DND-41 (cell line): ENCODE measurements at places on chromosomes 1 and 21.
A peak's percentile ranks its signal among the peaks of the same experiment; 100 is the strongest.

DNA sequence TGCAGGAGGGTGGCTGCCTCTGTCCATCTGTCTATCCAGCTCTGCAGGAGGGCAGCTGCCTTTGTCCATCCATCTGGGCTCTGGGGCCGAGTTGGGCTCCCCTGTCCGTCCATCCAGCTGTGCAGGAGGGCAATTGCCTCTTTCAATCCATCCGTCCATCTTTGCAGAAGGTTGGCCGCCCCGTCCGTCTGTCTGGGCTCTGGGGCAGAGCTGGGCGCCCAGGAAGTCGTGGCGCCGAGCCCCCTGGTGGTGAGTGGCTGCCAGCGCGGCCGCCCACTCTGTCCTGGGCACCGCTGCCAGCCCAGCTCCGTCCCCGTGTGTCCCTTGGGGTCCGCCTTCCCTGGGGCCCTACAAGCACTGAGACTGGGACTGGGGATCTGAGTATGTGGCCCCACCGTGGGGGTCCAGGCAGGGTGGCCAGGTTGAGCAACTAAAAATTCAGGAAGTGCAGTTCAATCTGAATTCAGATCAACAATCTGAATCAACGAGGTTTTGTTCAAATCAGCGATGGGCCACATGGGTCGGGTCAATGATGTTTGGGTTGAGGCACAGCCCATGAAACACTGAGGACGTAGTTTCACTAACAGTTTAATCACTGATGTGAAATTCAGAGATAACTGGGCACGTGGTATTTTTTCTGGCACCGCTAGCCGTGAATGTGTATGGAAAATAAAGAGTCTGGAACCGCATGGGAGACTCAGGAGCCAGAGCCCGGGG lies 99.1 kb upstream of the ACTRT2 start:
- DNase-seq = peak; percentile 17

DNA sequence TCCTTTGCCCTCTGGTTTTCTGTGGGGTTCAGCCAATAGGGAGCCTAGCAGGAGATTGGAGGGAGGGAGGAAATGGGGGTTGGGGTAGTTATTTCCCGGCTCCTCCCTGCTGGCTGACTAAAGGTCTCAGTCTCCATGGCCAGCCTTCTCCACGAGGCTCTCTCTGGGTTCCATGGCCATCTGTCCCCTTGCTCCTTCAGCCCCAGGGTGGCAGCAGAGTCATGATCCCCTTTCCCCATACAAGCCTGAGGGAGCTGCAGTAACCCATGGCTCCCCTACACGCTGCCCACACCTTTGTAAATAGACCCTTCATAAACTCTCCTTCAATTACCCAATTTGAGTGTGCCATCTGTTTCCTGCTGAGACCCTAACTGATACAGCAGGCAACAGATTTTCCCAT lies 176.1 kb upstream of the CSF3R start:
- no peak for DNase-seq

DNA sequence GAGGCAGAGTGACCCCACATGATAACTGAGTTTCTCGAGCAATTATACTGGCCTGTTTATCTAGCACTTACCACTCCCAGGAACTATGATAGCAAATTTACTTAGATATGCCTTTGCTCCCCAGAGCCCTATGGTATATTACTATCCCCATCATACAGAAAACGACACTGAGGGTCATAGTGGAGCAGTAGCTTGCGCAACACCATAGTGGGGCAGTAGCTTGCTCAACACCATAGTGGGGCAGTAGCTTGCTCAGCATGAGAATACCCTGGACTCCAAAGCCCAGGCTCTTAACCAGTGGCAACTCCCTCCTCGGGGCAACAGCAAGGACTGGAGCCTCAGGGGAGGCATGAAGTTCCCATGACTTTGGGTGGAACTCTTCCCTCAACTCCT lies 211.9 kb downstream of the NPHP4 start:
- no peak for DNase-seq

DNA sequence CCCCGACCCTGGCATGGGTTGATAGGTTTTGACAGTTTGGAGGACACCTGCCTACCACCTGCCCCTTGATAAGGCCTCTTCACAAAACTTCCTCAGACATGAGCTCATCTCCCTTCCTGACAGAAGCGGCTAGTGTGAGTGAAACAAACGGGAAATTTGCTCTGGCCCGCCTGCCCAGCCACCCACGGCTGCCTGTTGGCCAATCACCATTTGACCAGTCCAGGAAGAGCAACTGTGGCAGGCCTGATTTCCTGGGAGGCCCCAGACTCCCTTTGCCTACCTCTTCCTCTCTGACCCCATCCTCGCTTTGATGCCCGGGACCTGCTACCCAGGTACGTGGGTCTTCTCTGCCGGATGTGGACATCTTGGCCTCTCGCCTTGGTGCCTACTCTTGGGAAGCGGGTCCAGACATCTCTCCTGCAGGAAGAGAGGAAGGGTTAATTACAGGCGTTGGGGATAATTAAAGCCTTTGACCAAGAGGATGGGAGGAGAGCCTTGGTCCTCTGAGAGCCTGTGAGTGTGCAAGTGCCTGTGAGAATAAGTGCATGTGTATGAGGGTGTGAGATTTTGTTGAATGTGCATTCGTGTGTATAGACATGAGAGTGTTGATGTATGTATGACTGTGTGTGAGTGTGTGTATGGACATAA lies 1.1 kb upstream of the EPHA2 start:
- DNase-seq = no peak

- no peak for DNase-seq
Observed at GRCh38 chr1:151416231-151416630, 16.9 kb downstream of the PSMB4 start.

GRCh38 chr21:35088319-35088771 lies 39.2 kb upstream of the RUNX1 start:
- DNase-seq = no peak

DNA sequence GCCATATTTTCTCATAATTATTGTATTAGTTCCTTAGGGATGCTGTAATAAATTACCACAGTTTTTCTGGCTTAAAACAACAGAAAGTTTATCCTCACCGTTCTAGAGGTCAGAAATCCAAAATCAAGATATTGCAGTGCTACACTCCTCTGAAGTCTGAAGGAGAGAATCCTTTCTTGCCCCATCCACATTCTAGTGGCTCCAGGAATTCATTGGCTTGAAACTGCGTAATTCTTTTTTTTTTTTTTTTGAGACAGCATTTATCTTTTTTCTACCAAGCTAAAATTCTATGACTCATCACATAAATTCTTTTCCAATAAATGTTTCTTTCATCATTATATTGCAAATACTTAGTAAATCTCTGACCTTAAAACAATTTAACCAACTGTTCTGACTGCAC lies 451.0 kb upstream of the RGS18 start:
- DNase-seq = no peak

DNA sequence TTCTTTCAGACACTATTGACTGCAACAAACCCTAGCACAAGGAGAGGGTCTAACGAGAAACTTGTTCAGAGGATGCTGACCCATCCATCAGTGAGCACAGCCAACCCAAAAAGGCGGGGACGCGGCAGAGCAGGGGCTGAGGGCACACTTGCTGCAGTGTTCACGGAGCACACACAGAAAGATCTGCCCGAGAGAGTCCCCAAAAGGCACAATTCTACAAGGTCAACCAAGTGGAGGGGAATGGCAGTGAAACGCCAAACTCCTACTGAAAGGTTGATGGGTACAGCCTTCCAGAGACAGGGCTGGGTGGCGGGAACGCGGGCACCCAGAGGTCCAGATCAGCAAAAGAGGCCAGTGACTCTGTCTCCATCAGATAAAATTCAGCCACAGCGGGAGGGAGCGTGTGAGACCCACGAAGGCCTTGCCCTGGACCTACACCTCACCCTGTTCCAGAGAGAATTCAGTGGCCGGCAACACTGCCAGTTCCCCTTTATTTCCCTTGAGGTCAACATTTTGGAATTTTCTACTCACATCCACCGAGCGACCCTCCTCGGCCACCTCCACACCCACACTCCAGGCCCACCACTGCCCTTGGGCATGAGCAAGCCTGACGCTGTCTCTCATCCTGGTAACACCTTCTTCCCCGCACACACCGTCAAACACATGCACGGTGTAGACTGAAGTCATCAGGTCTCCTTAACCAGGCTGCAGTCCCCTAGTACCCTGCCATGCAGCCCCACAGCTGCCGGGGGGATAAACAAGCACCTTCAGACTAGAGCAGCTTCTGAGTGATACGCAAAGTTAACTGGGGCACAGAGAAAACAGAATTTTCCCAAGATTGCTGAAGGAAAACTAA lies 5.5 kb downstream of the GNG4 start:
- no peak for DNase-seq

GRCh38 chr1:91784616-91785015 lies 101.3 kb downstream of the TGFBR3 start:
- DNase-seq = no peak

DNA sequence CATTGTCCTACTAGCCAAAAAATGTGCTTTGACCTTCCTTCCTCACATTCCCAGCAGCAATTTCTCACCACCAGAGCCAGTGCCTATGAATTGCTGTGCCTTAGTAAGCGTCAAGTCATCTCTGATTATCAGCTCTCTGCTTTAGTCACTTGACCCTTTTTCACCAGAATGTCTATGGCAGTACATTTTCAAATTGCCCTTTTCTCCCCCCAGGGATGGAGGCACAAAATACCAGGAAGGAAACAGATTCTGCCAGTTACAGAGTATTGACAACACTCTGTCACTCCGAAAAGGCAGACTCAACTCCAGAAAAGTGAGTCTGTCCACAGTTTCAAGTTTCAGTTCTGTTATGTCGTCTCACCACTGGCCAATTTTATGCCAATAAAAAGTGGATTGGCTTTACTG lies 167.4 kb downstream of the TNFSF18 start:
- no peak for DNase-seq

- no peak for DNase-seq
Observed at GRCh38 chr1:3080053-3080955, 11.3 kb downstream of the PRDM16 start.

- DNase-seq = no peak
Observed at GRCh38 chr1:115531631-115532264, 110.0 kb upstream of the VANGL1 start.

DNA sequence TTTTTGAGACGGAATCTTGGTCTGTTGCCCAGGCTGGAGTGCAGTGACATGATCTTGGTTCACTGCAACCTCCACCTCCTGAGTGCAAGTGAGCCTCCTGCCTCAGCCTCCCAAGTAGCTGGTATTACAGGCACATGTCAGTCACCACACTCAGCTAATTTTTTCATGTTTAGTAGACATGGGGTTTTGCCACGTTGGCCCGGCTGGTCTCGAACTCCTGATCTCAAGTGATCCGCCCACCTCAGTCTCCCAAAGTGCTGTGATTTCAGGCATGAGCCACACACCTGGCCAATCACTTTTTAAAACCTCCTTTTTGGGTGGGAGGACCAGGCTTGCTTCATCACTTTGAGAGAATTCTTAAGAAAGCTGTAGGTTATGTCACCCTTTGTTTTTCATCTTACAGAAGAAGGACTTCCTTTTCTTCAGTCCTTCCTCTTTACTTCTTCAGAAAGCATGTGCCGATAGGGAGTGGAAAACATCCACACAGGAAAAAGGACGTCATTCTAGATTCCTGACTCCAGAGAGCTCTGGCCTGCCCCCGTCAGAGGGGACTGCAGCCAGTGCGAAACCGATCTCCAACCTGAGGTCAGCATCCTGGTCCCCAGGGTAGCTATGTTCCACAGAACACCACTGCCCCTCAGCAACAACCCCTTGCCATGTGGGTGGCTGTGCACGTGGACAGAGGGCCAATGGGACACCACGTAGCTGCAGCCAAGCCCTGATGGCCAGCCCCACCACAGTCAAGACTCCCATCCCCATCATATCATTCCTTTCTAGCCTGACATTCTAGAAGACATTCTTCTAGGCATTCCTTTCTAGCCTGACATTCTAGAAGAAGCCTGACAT lies 21.9 kb downstream of the NCF2 start:
- DNase-seq = no peak

DNA sequence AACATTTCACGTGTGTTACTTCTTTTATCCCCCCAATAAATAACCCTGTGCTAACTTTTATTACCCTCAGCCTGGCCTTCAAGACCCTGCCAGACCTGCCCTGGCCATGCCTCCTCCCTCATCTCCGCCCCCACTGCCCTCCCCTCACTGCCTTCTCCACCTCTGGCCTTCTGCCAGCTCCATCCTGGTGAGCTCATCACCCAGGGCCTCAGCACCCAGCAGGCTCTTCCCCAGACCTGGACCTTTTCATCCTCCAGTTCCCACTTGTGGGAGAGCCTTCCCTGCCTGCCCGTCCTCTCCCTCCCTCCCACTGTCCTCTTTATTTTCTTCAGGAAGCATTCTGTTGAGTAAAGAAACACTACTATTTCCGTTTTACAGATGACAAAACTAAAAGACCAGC lies 72.0 kb downstream of the SLC66A1 start:
- DNase-seq = no peak

DNA sequence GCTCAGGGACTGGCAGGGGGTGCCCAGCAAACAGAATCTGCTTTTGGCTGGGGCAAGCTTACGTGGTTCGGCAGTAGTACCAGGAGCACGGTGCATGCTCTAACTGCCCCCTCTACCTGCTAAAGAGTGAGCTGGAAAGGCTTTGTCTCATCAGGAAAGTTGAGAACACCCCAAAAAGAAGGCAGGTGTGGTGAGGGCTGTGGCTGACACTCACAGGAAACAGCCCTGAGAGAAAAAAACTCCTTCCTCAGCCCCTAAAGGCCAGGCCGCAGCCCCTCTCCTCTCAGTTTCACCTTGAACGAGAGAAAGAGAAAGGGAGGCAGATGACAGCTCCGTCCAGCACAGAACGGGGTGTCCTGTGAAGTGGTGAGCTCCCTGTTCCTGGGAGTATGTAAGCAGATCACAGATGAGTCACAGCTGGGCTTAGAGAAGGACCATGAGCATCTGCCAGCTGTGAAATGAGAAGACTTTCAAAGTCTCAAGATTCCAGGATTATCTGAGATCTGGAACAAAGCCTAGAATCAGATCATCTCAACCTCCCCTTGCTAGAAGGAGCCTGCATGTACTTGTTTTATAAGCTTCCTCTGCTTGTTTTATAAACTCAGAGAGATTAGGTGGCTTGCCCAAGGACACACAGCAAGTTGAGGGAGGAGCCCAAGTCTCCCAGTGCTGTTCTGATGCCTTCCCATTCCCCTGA lies 13.4 kb downstream of the LAPTM5 start:
- peak; percentile 35 for DNase-seq

- no peak for DNase-seq
Observed at GRCh38 chr1:213335084-213335483, 284.0 kb downstream of the RPS6KC1 start.

- DNase-seq = no peak
Observed at GRCh38 chr1:91877574-91878208, 8.3 kb downstream of the TGFBR3 start.

GRCh38 chr1:201859424-201859823 lies 29.3 kb upstream of the SHISA4 start:
- DNase-seq = no peak

DNA sequence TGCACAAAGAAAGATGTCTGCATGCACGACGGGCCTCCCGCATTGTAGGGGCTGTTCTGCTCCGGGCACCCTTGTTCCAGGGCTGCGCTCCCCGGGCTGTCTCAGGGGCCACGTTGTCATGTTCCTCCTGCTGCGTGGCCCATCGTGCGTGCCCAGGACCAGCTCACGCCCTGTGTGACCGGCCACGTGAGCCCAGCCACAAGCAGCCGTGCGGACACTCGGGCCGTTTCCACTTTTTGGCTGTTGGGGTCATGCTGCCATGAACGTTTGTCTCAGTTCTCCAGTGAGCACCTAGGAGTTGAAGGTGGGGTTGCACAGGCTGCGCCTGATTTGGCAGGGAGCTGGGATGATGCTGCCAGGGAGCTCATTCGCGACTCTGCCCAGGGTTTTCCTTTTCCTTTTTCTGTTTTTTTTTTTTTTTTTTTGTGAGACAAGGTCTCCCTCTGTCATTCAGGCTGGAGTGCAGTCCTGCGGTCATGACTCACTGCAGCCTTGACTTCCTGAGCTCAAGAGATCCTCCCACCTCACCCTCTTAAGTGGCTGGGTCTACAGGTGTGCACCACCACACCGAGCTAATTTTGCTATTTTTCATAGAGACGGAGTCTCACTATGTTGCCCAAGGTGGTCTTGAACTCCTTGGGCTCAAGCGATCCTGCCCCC lies 17.4 kb downstream of the PDXK start:
- DNase-seq = no peak
